ENCODE measurements at places on chromosomes 1 and 21.

GRCh38 chr1:102593276-102593675, 515.0 kb downstream of the COL11A1 start:
- no peak for DNase-seq

DNA sequence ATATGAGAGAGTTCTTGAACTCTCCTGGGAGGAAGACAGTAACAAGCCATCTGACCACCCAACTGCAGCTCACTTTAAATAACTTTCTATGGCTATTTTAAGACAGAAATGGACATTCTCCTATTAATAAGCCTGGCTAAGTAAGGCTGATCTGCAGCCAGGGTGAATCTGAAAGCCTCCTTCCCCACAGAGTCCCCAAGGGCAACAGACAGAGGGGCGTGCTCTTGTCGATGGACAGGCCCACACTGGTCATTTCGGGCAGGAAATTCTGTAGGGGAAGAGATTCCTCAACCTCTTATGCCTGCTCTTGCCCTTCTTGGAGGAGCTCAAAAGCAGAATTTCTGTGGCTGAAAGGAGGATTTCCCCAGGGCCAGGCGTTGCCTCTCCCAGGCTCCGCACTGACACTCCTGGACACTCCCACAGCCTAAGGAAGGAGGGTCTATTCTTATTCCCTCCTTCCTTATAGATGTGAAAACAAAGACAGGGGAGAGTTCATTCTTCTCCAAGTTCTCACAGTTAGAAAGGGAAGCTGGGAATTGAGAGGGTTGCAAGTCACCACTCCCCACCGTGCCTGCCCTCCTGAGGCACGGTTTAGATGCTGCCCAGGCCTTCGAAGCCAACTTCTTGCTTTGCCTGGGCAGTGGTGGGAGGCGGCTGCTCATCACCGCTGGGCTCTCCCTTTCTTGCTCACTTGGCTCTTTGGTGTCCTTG, 17.9 kb upstream of the KANK4 start:
- DNase-seq: no peak

GRCh38 chr1:10045480-10046355, 13.0 kb downstream of the UBE4B start:
- no peak for DNase-seq

- DNase-seq: no peak
Observed at GRCh38 chr1:91944087-91944486, 5.1 kb upstream of the BRDT start.

- DNase-seq: no peak
Observed at GRCh38 chr1:43719063-43719462, 11.7 kb downstream of the ST3GAL3 start.

GRCh38 chr1:215794156-215794555, 227.1 kb downstream of the KCTD3 start:
- DNase-seq: no peak

DNA sequence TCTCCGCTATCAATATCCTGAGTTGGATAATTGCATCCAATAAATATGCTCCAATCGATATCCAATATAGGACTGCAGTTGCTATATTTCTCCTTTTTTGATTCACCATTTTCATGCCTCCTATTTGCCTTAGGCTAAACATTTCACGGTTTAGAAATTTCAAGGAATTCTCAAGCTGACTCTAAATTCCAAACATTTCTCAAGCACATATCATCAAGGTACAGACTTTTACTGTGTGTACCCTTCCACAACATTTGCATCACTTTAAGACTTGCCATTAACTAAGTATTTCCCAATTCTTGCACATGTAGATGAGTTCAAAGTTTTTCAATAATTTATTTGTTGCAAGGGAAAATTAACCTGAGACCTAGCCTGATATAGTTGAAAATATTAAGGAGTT, 795.2 kb upstream of the TMPRSS15 start:
- no peak for DNase-seq

- no peak for DNase-seq
Observed at GRCh38 chr1:28582248-28582615, 9.8 kb upstream of the RAB42 start.

- no peak for DNase-seq
Observed at GRCh38 chr1:220363196-220363837, 91.1 kb upstream of the RAB3GAP2 start.

GRCh38 chr1:44565259-44565750, 109.0 kb downstream of the TMEM53 start:
- DNase-seq: no peak

DNA sequence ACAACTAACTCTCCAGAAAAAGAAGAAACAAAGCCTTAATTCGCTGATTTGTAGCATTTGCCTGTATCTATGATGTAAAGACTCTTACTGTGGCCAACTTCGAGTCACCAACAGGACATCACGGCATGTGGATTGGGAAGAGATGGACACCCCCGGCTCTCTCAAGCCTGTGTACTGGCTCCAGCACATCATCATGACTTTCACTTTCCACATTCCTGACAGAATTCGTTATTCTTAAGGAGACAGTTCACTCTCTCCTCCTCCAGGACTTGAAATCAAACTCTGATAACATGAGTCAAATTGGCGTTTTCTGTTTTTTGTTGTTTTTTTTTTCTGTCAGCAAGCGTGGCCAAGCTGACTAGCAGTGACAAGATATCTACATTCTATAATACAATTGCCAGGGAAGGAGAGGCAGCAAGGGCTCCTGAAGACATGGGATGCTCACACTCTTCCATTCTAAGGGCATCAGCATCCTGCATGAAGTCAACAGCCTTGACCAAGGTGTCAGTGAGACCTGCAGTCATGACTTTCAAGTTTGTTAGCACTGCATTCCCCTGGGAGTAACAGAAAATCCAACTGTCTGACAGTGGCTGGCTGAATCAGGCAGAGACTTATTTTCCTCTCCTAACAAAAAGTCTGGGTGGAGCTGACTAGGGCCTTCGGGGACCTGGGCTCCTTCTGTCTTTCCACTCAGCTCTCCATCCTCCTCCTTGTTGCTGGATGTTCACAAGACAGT, 13.3 kb upstream of the TRAF3IP3 start:
- no peak for DNase-seq

DNA sequence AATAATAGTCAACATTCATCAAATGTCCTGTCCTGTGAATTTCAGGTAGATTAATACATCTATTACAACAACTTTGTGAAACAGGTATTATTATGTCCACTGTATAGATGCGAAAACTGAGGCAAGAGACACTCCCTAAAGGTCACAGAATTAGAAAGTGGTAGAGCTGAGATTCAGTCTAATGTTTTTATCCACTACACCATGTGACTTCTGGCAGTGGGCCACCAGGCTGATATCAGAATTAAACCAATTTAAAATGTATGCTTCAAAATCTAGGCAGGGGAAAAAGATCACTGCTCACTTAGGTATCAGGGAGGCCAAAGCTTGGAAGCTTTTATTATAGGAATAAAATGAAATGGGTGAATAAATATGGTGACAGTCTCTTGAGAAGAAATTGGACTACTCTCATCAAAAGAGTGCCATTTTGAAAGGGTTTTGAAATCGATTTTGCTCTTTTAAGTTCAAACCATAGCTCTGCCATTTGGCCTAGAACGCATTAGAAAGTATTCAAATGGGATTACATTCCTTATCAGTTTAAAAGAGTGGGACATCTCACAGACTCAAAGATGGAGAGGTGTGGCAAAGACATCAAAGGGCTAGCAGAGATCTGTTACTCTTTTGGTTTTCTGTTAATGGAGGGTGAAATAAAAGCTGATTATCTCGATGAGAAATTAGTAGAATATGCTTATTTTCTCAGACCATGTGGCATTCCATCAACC, 1.9 kb downstream of the DDAH1 start:
- DNase-seq: no peak

GRCh38 chr1:203338335-203339036, 12.4 kb downstream of the FMOD start:
- peak; percentile 53 for DNase-seq
